Mesothelial cell of epicardium (in vitro differentiated cells): ENCODE measurements at places on chromosomes 5 and 9. TPM values are rescaled to one million over a fixed set of nuclear protein-coding genes. Genes with fewer than 3 reads are reported as not detected.

Gene FOXD4L4
- total RNA-seq: 0.31 to 0.38 TPM in 2 of 3 replicates, not detected in the other

- no peak for DNase-seq
Measured at GRCh38 chr5:16603701-16604100, 13.1 kb downstream of the RETREG1 start.

DNA sequence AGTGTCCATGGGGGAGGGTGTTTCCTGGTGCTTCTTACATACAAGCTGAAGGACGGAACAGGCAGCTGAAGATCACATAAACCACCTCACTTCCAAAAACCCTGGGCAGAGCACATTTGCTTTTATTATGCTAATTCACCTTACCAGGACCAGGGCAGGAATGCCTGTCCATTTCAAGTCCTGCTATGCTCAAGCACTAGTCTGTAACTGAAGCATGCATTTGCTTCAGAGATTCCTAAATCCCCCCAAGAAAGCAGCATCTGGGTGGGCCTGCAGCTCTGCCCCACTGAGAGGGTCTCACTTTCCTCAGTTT lies 9.4 kb upstream of the NACC2 start:
- DNase-seq: no peak

DNA sequence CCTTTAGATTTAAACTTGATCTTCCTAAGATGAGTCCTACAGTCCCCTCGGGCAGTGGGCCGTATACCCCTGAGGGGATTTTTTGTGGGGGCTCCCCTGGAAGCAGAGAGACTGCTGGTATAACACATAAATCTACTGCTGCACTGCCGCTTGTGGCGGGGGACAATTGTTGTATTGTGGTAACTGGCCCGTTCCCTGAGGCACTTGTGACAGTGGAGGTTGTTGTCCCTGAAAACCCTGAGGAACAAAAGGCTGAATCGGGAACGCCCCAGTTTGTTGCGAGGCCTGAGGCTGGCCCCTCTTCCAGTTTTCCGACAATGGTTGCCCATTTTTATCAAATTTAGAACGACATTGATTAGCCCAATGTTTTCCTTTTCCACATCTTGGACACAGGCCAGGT lies 4.7 kb upstream of the TMEM141 start:
- DNase-seq: no peak

Gene RLN1
- 0.75 to 0.88 TPM (median 0.80 TPM) in 3 replicates for total RNA-seq

DNA sequence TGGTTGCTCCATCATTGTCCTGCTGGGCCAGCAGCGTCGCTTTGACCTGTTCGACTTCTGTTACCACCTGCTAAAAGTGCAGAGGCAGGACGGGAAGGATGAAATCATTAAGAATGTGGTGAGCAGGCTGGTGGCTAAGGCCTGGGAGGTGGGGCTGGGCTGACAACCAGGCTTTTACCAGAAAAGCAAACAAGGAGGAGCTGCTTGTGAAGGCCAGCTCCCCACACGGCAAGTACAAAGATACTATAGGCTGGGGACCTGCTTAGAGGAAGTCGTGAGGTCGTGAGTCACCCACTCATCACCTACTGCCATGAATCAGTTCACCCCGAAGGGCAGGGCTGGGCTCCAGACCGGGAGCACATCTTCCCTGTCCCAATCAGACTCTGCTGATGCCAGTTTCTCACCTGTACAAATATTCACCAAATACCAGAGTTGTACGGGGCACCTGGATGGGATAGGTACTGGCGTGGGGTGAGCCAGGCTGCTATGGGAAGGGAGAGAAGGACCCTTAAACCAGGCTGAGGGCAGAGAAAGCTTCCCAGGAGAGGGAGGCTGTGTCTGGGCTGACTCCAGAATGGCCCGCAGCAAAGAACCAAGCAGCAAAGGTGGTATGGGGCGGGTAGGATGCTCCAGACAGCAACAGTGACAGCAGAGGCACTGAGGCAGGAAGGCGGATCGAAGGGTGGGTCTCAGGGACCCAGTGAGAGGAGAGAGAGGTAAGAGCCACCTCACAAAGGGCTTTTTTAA lies 69.3 kb upstream of the NIPAL4 start:
- no peak for DNase-seq

- DNase-seq: no peak
Measured at GRCh38 chr9:72954431-72955125, 1.7 kb upstream of the ALDH1A1 start.

Gene AK6
- total RNA-seq: 28.0 to 31.3 TPM (median 28.3 TPM) in 3 replicates

Gene PCDHB14
- total RNA-seq: 7.1 to 8.6 TPM (median 7.7 TPM) in 3 replicates

Gene PCDHGA10
- 30.7 to 33.4 TPM (median 32.1 TPM) in 3 replicates for total RNA-seq

Gene CANX
- 487 to 514 TPM (median 500 TPM) in 3 replicates for total RNA-seq

DNA sequence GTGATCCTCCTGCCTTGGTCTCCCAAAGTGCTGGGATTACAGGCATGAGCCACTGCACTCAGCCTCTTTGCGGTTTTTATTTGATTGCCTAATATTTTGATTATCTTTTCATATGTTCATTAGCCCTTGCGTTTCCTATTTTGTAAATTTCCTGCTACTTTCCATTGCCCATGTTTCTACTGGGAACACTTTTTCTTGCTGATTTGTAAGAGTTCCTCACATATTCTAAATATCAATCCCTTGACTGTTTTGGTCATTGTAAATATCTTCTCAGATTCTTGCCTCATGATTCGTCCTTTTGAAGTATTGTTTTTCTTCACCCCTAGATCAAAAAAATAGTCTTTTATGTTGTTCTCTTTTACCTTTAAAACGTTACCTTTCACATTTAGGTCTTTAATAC lies 37.9 kb upstream of the TTC1 start:
- no peak for DNase-seq

Gene SPINK13
- total RNA-seq: not detected in 3 replicates

Gene RNF183
- total RNA-seq: 0.16 to 0.53 TPM (median 0.29 TPM) in 3 replicates

Gene CMBL
- total RNA-seq: 22.5 to 26.4 TPM (median 24.8 TPM) in 3 replicates

Gene LRRC19
- not detected in 3 replicates for total RNA-seq

GRCh38 chr5:121702682-121703081 lies 149.0 kb upstream of the FTMT start:
- no peak for DNase-seq

DNA sequence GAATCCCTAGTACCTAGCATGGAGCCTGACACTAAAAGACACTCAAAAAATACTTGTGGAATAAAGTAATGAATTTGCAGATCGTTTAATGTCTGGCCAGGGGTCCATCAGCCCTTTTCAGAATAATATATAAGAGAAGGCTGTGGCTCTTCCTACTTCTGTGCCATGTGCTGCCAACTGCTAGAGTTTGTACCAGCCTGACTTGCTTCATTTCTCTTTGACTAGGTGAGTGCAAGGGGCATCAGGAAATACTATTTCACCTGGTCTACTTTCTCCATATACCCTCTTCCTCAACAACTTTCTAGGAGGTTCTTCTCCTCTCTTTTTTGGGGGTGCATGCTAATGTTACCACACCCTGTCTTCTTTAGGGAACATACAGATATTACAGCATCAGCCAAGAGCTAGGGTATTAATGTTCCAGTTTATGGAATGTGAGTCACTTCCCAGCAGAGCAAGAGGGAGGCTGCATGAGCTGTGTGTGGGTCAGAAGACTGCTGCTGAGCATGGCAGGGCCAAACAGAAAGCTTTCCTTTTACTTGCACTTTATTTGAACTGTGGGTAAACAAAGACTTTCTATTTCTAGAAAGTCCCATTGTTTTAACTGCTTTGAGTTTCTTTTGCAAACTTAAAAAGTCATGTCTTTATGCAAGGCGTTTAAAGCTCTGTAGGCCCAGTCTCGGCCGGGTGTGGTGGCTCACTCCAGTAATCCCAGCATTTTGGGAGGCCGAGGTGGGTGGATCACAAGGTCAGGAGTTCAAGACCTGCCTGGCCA lies 158.9 kb downstream of the ADAMTSL1 start:
- no peak for DNase-seq

DNA sequence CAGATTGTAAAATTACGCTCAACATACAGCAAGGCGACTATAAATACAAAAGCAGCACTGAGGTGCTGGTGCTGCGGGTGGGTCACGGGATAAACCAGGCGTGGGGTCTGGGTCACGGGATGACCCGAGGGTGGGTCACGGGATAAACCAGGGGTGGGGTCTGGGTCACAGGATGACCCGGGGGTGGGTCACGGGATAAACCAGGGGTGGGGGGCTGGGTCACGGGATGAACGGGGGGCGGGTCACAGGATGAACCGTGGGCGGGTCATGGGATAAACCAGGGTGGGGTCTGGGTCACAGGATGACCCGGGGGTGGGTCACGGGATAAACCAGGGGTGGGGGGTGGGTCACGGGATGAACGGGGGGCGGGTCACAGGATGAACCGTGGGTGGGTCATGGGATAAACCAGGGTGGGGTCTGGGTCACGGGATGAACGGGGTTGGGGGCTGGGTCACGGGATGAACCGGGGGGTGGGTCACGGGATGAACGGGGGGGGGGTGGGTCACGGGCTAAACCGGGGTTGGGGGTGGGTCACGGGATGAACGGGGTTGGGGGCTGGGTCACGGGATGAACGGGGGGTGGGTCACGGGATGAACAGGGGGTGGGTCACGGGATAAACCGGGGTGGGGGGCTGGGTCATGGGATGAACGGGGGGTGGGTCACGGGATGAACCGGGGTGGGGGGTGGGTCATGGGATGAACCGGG lies 30.2 kb upstream of the SLC9A3 start:
- no peak for DNase-seq

Gene OTP
- not detected in 3 replicates for total RNA-seq

GRCh38 chr9:17742067-17742466 lies 163.2 kb downstream of the SH3GL2 start:
- DNase-seq: no peak

Gene SYK
- total RNA-seq: 3.3 to 3.9 TPM (median 3.8 TPM) in 3 replicates

- DNase-seq: peak; percentile 47
Measured at GRCh38 chr5:174734571-174735497, 10.5 kb downstream of the MSX2 start.

DNA sequence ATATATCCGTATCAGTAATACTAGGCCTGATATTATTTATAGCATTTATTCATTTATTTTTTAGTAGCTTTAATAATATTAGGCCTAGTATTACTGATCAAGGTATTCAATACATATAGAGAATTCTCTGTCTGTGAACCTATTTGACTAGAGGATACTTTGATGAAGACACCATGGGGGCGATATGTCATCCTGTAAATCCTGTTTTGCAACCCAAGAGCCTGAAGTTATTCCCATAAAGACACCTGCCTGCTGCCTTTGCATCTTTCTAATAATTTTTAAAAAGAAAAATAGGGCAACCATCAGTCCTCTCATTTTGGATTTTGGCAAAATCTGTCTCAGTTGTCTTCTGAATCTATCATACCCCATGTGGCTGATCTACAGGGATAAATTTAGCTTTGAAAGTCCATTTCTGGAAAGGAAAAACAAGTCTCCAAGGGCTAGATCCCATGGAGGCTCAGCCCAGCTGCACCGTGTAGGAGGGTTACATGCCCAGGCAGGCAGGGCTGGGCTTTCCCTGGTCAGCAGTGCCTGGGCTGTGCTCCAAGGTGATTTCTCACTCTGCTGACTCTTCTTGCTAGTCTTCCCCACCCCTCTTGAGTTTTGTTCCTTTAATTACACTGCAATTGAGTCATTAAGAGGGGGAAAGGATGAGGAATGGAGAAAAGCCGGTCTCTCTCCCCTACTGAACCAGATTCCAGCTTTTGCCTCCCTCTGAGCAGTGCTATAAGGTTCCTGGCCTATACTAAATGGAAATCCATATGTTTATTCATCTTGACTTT lies 169.0 kb downstream of the TRIM32 start:
- no peak for DNase-seq

Gene BSPRY
- 3.4 to 4.3 TPM (median 4.3 TPM) in 3 replicates for total RNA-seq

Gene TTC1
- total RNA-seq: 36.7 to 38.3 TPM (median 38.3 TPM) in 3 replicates

- no peak for DNase-seq
Measured at GRCh38 chr9:90107040-90107725, 502.4 kb downstream of the GADD45G start.

Gene SHROOM1
- 8.6 to 12.2 TPM (median 8.6 TPM) in 3 replicates for total RNA-seq

DNA sequence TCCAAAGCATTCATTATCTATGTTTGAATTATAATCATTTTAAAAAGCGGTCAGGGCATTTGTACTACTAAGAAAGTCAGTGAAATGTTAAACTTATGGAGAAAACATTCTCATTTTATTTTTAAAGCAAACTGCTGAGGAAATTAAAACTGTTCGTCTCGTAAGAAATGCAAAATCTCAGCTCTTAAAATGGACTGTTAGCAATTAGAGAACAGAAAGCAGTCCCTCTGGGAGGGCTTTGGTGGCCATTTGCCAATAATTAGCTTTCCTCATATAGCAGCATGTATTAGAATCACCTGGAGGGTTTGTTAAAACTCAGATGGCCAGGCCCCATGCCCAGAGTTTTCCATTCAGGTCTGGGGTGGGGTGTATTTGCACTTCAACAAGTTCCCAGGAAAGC lies 120.7 kb upstream of the RASEF start:
- DNase-seq: no peak

GRCh38 chr5:153135411-153135810 lies 355.1 kb upstream of the GRIA1 start:
- no peak for DNase-seq

Gene TMC1
- total RNA-seq: 0.22 to 0.29 TPM in 2 of 3 replicates, not detected in the other

- DNase-seq: no peak
Measured at GRCh38 chr9:16514131-16514530, 356.3 kb downstream of the BNC2 start.

DNA sequence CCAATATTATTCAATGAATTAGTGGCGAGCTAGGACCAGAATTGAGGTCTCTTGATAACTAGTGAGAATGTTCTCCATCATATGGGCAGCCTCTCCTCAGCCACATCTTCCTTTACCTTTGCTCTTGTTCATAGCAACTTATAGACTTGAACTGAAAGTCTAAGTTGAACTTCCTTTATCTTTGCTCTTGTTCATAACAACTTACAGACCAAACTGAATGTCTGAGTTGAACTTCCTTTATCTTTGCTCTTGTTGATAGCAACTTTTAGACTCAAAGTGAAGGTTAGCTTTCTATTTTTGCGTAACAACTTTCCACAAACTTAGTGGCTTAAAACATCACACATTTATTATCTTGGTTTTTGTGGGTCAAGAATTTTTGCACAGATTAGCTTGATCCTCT lies 146.4 kb upstream of the C9orf72 start:
- no peak for DNase-seq

Gene TEK
- total RNA-seq: 5.9 to 6.7 TPM (median 6.1 TPM) in 3 replicates

Gene LCN12
- 13.3 to 15.9 TPM (median 13.8 TPM) in 3 replicates for total RNA-seq

DNA sequence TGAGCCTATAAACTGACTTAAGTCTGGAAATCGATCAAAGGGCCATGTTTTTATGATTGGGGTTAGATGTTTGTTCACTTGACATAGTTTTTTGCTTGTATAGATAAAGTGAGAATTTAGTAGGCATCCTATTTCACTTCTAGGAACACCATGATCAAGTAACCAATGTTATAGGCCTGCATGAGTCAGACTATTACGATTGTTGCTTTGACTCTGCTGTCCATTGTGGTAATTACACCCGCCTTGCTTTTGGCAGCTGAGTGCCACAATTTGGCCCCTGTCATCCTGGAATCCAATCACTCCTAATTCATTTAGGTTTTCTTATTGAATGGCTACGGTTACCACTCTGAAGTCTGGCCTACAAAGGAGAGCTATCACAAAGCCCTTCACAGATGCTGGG lies 67.8 kb upstream of the IL33 start:
- DNase-seq: no peak

DNA sequence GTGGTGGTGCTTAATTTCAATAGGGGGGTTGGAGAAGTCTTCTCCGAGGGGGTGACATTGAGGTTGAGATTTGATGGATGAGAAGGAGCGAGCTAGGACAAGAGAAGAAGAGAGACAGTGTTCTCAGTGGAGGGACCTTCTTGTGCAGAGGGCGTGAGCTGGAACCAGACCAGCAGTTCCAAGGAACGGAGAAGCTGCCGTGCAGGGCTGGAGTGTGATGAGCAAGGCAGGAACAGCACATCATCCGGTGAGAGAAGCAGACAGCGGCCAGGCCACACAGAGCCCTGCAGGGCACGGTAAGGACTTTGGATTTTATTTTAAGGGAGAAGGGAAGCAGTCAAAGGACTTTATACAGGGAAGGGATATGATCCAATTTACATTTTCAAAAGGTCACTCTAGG lies 206.9 kb downstream of the MELK start:
- DNase-seq: no peak
